NB4 (cell line): ENCODE measurements at places on chromosomes 3 and 15.

GRCh38 chr15:96052154-96052553, 278.3 kb upstream of the NR2F2 start:
- no peak for DNase-seq

GRCh38 chr15:58923696-58924300, 9.7 kb downstream of the SLTM start:
- no peak for DNase-seq

DNA sequence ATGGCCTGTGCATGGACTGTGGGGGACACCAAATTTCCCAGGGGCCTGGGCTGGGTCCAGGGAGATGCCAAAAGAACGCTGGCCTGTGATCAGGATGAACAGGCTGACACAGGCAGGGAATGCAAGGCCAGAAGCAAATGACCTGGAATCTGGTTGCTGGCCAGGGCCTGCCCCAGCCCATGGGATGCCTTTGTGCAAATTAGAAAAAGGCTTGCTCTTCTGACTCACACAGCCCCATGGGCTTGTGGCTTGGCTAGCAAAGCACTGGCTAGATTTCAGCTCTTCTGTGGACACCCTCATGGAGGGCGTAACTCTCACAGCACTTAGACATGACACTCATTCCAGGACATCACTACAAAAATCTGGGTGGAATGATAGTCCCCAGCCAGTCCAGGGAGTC, 356.0 kb downstream of the SHQ1 start:
- DNase-seq = no peak

GRCh38 chr3:153567556-153567955, 405.5 kb downstream of the RAP2B start:
- DNase-seq = no peak
